ENCODE measurements at places on chromosomes 6 and 20.

DNA sequence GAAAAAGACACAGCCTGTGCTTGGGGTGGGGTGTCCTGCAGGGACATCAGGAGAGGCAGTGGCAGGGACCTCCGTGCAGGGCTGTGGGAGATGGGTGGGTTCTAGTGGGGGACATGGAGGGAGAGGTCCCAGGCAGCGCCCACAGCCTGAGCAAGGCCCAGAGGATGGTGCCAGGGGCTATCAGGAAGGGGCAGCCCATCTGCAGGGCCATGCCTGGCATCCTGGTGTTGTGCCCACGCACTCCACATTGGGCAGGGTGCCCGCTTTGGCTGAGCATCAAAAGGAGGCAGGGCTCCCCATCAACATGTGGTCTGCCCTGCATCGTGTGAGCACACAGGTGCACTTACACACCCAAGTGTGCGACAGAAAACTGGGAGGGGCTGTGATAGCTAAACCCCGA lies 184.3 kb upstream of the SNX9 start:
- no peak for DNase-seq

DNA sequence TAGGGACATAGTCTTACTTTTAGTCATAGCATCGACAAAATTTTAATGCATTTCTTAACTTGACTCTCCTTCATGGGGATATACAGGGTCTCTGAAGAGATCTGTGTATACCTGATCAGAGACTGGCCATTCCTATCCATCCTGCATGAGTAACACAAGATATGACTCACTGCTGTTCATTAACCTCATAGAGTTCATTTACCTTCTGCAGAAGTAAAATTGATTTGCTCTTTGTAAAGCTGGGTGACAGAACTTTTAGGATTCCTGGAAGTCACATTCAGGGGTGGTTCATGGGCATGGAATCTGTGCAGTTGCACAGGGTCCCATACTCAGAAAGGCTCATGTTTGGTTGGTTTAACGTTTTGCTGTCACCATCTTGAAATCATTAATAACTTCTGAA lies 53.2 kb downstream of the PDE7B start:
- DNase-seq, result no peak

DNA sequence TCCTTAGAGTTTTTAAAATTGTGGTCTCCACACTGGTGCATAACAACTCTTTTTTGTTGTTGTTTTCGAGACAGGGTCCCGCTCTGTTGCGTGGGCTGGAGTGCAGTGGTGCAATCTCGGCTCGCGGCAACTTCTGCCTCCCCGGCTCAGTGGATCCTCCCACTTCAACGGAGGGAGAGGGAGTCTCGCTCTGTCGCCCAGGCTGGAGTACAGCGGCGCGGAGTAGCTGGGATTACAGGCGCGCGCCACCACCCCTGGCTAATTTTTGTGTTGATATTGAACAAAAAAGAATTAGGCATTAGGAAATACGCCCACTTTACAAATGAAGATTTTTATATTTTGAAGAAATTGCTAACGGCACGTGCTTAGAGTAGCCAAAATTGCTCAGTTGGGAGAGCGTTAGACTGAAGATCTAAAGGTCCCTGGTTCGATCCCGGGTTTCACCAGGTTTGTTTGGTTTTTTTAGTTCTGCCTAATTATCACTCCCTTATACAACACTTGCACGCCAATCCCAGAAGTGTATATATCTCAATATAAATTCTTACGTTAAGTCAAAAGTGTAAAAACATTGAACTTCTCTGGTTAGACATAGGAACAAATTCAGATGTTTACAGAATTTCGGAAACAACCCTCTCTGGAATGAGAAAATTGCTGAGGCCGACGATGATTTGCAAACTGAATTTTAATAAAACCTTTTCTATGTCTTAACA lies 159.6 kb downstream of the TRIM27 start:
- DNase-seq, result no peak

DNA sequence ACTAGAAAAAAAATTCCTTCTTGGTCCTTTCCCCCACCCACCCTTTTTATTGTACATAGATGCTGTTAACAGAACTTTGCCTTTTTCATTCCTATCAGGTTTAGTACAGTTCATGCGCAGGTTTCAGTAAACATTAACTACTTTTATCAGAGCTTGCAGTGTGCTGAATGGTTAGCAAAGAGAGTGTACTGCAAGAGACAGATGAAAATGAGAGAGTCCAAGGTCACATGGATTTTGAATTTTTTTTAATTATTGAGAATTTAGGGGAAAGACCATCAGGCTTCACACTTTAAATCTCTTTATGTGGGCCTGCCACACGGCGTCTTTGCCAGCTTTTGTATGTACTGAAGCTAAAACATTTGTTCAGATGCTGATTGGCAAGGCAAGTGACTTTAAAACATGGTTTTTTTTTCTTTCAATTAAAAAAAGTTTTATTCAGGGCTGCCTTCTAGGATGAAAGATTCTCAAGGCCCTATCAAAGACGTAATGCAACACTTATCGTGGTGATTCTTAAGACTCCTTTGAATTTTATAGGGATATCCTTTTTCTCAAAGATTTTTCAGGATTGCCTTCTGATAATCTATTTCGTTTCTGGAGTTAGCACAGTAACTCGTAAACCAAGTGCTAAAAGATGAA lies 32.2 kb downstream of the RREB1 start:
- DNase-seq, result no peak

DNA sequence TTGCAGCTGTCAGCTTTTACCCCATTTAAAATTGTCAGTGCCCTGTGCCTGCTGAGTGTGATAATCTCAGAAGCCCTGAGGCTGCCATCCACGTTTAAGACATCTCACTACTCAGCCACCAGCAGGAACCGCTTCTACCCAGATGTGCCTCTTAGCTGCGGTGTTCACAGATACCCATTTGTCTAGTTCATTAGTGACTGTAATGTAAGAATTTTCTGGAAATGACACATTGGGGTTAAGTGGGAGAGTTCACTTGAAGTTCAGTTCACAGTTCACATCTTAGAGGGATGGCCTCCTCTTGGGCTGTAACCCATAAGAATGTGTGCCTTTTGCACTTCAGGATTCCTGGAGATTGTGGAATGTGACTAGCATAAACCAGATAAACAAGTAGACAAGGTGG lies 477.7 kb downstream of the BTBD3 start:
- DNase-seq, result no peak

- DNase-seq, result no peak
These were observed 105.0 kb downstream of the SCML4 start for GRCh38 chr6:107719160-107719559.

- no peak for DNase-seq
These were observed 82.2 kb upstream of the SLC2A12 start for GRCh38 chr6:134134654-134135053.

DNA sequence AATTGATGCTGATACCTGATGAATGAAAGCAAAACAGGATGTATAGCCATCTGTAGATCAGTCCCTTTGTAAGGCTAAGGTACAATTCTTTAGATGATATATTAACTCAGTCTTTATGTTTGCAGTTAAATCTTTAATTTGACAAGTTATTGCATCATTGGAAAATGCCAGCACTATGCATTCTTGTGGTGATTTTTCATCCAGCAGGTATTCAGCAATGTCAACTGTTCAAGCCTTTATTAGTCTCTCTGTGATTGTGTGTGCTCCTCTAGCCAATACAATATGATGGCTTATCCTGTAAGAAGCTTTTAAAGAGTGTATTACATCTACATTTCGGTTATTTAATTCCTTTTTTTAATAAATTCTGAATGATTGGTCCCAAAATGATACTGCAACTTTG lies 34.3 kb downstream of the HLA-DMB start:
- no peak for DNase-seq

DNA sequence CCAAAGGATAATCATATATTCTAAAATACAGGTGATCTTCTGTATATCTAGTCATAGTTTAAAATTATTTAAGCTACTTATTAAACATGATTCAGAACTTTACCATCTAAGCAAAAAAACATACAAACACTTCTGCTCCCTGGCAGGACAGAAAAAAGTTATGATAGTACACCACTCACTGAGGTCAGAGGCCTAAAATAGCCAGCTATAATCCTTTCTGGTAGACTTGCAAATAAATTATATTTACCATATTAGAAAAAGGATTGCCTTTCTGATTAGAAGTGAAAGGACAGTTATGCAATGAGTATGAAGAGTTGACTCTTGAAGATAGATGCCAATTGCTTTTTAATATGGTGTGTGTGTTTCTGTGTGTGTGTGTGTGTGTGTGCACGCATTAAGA lies 207.4 kb downstream of the BMP2 start:
- DNase-seq, result no peak

GRCh38 chr6:34926655-34927054 lies 37.6 kb downstream of the ANKS1A start:
- no peak for DNase-seq

GRCh38 chr6:45057711-45058110 lies 270.4 kb upstream of the RUNX2 start:
- no peak for DNase-seq

DNA sequence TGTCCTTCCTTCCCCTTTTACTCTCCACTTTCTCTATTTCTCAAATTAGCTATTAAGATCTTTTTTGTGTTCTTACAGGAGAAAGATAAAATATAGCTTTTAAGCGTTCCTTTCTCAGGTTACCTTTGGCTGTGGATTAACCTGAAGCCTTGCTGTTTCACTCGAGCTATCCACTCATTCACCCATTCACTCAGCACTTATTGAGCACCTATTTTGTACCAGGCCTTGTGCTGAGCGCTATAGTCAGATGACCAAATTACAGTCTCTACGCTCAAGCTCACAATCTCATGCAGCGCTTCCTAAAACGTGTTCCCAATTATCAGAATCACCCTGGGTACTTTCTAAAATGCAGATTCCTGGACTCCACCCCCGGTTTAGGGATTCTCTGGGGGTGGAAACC lies 1.8 kb upstream of the CEP250 start:
- DNase-seq, result no peak

- DNase-seq, result no peak
These were observed 1361.8 kb upstream of the CITED2 start for GRCh38 chr6:140736231-140736630.

DNA sequence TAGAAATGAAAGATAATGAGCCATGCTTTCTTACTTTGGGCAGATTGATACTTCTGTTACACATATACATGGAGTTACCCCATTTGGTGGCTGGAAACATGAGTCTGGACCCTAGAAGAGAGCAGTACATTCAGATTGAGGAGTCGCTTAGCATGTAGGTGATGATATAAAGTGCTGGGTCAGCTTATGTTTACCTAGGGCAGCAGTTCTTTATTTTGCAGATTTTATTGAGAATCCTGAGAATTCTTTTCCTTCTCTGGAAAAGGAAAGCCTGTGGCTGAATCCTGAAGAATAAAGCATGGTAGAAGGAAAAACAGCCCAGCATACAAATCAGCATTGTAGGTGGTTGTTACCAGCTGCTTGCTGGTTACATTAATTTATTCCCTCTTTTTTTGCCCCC lies 91.2 kb downstream of the SMAP1 start:
- DNase-seq, result no peak

GRCh38 chr6:111530218-111530617 lies 47.2 kb upstream of the REV3L start:
- DNase-seq, result no peak

DNA sequence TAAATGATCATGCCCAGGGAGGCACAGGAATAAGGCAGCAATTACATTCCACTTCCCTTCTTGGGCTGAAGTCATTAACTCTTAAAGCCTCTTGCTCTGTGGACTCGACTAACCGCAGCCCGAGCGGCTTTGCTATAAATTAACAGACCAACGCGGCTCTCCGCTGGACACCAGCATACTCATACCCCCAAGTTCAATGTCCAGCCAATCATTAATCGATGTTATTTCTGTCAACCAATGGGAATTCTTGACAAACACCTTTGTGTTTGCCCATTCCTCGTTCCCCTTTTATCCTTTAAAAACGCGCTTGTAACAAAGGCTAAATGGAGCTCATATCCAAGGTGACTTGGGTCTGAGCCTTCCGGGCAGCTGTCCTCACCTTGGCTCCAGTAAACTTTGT lies 183.1 kb upstream of the RALGAPA2 start:
- no peak for DNase-seq

GRCh38 chr20:8757146-8757545 lies 311.7 kb upstream of the PLCB4 start:
- DNase-seq, result no peak

DNA sequence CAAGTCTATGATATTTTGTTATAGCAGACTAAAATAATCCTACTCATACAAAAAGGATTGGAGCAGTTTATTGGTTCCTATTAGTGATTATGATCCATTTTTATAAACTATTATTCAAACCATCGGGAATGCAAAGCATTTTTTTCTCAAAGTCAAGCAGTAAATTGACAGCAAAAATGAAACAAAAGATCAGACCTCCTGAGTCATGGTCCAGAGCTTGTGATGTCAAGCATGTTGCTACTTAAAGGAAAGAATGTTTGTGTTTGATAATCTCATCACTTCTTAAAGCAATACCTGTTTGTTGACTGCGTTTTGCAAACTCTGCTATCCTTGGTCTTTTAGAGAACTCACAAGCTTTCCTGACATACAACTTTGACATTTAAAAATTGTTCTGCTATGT lies 204.4 kb downstream of the SAMD5 start:
- no peak for DNase-seq

DNA sequence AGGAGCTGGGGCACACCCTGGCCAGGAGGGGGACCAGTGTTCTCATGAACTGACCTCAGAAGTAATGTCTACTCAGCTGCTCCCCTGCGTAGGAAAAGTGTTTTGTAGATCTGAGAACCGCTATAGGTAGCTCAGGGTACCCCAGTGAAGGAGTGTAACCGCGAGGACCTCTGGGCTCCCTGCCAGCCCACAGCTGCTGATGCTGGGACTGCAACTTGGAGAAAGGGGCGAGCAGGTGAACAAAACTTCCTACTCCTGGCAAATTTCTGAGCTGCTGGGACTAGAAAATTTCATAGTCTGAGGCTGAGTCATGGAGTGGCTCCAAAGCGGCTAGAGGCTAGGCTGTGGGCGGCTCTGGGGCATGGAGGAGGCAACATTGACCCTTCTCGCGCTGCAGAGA lies 51.9 kb downstream of the PYGB start:
- no peak for DNase-seq

DNA sequence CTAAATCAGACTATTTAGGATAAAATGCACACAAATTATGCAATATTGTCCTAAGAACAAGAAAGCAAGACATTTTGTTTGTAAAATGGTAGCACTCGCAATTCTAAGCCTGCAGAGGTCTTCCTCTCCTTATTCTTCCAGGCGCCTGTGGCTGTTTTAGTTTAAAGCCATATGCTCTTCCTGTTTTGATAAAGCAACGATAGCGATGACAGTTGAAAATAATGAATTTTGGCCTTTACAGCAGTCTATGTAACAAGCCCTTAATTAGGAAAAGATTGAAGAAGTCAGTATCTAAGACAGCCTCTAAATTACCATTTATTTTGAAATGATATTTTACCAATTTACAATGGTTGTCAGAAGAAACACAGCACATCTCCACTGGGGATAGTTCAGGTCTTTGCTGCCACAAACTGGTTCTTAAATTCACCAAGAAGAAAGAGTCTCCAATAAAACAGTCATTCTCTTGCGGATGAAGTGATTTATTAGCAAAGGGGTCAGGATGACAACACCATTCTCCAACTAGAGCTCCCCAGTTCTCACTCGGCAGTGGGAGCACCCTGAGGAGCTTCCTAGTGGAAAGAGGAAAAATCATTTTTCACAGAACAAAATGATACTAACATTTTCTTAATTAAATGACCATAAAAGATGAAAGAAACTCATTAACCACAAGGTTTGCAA lies 21.4 kb downstream of the UBE3D start:
- no peak for DNase-seq
